ENCODE measurements at places on chromosomes 12 and 14. TPM values are rescaled to one million over a fixed set of nuclear protein-coding genes. Genes with fewer than 3 reads are reported as not detected.

Gene TAS2R31
- 1.2 TPM for total RNA-seq

Gene AHNAK2
- total RNA-seq, result 174 TPM

Gene CD4
- total RNA-seq, result 0.23 TPM

Gene MORN3
- 2.0 TPM for total RNA-seq

Gene SDR9C7
- total RNA-seq, result not detected

Gene INF2
- total RNA-seq, result 30.9 TPM

Gene ZNF891
- 0.94 TPM for total RNA-seq

Gene CCDC77
- total RNA-seq, result 4.2 TPM

Gene ZNF385A
- 0.35 TPM for total RNA-seq

Gene TOMM20L
- total RNA-seq, result not detected

Gene DTX3
- total RNA-seq, result 8.5 TPM

Gene TAS2R14
- 2.5 TPM for total RNA-seq

Gene CIDEB
- total RNA-seq, result 0.08 TPM

Gene LRRIQ1
- not detected for total RNA-seq

Gene AMDHD1
- not detected for total RNA-seq

Gene MSI1
- total RNA-seq, result not detected

Gene C12orf54
- total RNA-seq, result not detected

Gene TAS2R43
- total RNA-seq, result not detected

Gene PMCH
- not detected for total RNA-seq

Gene MIP
- not detected for total RNA-seq

Gene PPM1A
- total RNA-seq, result 61.9 TPM

Gene PLEKHG7
- not detected for total RNA-seq

Gene CPNE6
- total RNA-seq, result not detected

Gene TMEM52B
- not detected for total RNA-seq

Gene EFCAB11
- total RNA-seq, result 4.0 TPM

Gene CARMIL3
- total RNA-seq, result 0.08 TPM

Gene AMN
- total RNA-seq, result 0.23 TPM

Gene TRIM9
- total RNA-seq, result 0.59 TPM

Gene TAS2R10
- 0.53 TPM for total RNA-seq

Gene HIGD1C
- total RNA-seq, result not detected

Gene TRPV4
- total RNA-seq, result 1.6 TPM

Data from smooth muscle cell of the coronary artery (primary cell).